ENCODE measurements at places on chromosomes 5 and 9. TPM values are rescaled to one million over a fixed set of nuclear protein-coding genes. Genes with fewer than 3 reads are reported as not detected.

- no peaks in the 10 kb centered on the region for H3K27me3 ChIP-seq
- H3K27ac ChIP-seq = no peak within 1 kb of the TSS
- DNase-seq = peak; percentile 74
- H3K4me1 ChIP-seq = peaks cover 4% of the 10 kb centered on the region
- H3K4me3 ChIP-seq = no peak within 1 kb of the TSS
Observed at GRCh38 chr9:114078021-114078780, at the start of gene AMBP. AMBP (minus strand) TSS chr9:114078300; CDS start chr9:114078209, 91 bp downstream.

DNA sequence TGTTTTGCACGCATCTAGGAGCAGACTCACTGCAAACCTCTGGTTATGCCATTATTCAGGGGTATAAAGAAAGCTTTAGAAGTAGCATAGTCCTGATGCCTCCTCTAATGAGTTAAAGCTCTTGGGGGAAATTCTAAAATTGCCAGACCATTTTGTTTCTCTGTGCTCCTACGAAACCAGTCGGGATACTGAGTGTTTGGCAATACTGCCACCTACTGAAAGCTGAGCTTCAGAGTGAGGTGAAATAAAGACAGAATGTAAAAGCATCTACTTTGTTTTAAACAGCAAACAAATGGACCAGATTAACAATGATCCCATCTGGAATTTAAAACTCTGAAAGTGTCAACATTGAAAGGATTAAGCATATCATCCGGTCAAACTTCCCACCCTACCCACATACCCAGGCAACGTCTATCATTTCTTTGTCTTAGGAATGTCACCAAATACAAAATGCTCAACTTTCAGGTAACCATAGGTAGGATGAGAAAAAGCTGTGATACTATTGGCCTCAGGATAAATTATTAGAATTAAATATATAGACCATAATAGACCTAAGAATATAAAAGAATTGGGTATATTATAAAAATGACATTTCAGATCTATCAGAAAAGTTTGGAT, 77.8 kb upstream of the SHISAL2B start:
- no peaks in the 10 kb centered on the region for H3K4me1 ChIP-seq
- no peak overlapping the region for H3K27ac ChIP-seq
- DNase-seq = peak; percentile 82
- no peak overlapping the region for H3K4me3 ChIP-seq

- no peak for DNase-seq
- H3K36me3 ChIP-seq = no peaks in the 10 kb centered on the region
- no peaks in the 10 kb centered on the region for H3K4me1 ChIP-seq
- no peak overlapping the region for H3K27ac ChIP-seq
- no peaks in the 10 kb centered on the region for H3K27me3 ChIP-seq
Observed at GRCh38 chr9:69637817-69638200, 34.4 kb downstream of the APBA1 start.

- no peaks in the 10 kb centered on the region for H3K36me3 ChIP-seq
- H3K27me3 ChIP-seq = no peaks in the 10 kb centered on the region
- H3K4me1 ChIP-seq = peaks cover 4% of the 10 kb centered on the region
- H3K27ac ChIP-seq = peak overlapping the region; percentile 64
Observed at GRCh38 chr5:172102913-172103626, 85.0 kb downstream of the STK10 start.

GRCh38 chr9:109453210-109453842, 44.8 kb downstream of the PTPN3 start:
- no peak overlapping the region for H3K27ac ChIP-seq
- H3K4me3 ChIP-seq = no peak overlapping the region
- no peaks in the 10 kb centered on the region for H3K27me3 ChIP-seq
- H3K36me3 ChIP-seq = no peaks in the 10 kb centered on the region
- no peak for DNase-seq
- H3K4me1 ChIP-seq = no peaks in the 10 kb centered on the region

- H3K27me3 ChIP-seq = no peaks in the 10 kb centered on the region
- no peak overlapping the region for H3K4me3 ChIP-seq
- peaks cover 14% of the 10 kb centered on the region for H3K4me1 ChIP-seq
Observed at GRCh38 chr9:137084526-137084925, 2.3 kb upstream of the MAN1B1 start.

- H3K36me3 ChIP-seq = no peaks in the 10 kb centered on the region
- no peak overlapping the region for H3K27ac ChIP-seq
- H3K4me3 ChIP-seq = no peak overlapping the region
- DNase-seq = no peak
- H3K4me1 ChIP-seq = no peaks in the 10 kb centered on the region
Observed at GRCh38 chr5:104088876-104089778, 526.5 kb upstream of the NUDT12 start.

- H3K4me1 ChIP-seq = no peaks in the 10 kb centered on the region
- no peak overlapping the region for H3K4me3 ChIP-seq
- DNase-seq = no peak
Observed at GRCh38 chr5:44869928-44870327, 61.2 kb downstream of the MRPS30 start.

GRCh38 chr9:134267881-134268724, 58.2 kb upstream of the RXRA start:
- no peaks in the 10 kb centered on the region for H3K4me1 ChIP-seq
- H3K36me3 ChIP-seq = no peaks in the 10 kb centered on the region
- H3K27me3 ChIP-seq = no peaks in the 10 kb centered on the region
- H3K27ac ChIP-seq = peak overlapping the region; percentile 18
- no peak overlapping the region for H3K4me3 ChIP-seq

DNA sequence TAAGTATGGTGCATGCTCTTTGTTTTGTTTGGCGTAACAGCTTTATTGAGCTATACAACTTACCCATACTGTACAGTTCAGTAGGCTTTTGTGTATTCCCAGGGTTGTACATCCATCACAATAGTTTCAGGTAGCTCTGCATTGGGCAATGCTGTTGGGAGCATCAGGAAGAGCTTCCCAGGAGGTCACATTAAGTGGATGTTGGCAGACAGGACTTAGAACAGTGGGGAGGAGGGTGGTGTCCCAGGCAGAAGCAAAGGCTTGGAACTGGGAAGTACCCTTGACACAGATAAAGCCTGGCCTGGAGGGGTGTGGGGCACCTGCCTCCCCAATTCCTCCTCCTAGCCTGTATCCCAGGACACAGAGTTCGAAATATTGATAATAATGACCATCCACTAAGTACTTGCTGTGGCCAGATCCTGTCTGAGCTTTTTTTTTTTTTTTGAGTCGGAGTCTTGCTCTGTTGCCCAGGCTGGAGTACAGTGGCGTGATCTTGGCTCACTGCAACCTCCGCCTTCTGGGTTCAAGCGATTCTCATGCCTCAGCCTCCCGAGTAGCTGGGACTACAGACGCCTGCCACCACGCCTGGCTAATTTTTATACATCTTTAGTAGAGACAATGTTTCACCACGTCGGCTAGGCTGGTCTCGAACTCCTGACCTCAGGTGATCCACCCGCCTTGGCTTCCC, 1.3 kb downstream of the BBLN start:
- no peak overlapping the region for H3K27ac ChIP-seq
- H3K4me3 ChIP-seq = no peak overlapping the region
- no peak for DNase-seq
- H3K36me3 ChIP-seq = peaks cover 2% of the 10 kb centered on the region
- no peaks in the 10 kb centered on the region for H3K27me3 ChIP-seq
- H3K4me1 ChIP-seq = no peaks in the 10 kb centered on the region

GRCh38 chr5:10680876-10681481, 80.1 kb downstream of the DAP start:
- H3K27me3 ChIP-seq = no peaks in the 10 kb centered on the region
- H3K4me3 ChIP-seq = no peak overlapping the region
- peaks cover 2% of the 10 kb centered on the region for H3K4me1 ChIP-seq
- H3K36me3 ChIP-seq = peaks cover 36% of the 10 kb centered on the region
- no peak overlapping the region for H3K27ac ChIP-seq
- no peak for DNase-seq

DNA sequence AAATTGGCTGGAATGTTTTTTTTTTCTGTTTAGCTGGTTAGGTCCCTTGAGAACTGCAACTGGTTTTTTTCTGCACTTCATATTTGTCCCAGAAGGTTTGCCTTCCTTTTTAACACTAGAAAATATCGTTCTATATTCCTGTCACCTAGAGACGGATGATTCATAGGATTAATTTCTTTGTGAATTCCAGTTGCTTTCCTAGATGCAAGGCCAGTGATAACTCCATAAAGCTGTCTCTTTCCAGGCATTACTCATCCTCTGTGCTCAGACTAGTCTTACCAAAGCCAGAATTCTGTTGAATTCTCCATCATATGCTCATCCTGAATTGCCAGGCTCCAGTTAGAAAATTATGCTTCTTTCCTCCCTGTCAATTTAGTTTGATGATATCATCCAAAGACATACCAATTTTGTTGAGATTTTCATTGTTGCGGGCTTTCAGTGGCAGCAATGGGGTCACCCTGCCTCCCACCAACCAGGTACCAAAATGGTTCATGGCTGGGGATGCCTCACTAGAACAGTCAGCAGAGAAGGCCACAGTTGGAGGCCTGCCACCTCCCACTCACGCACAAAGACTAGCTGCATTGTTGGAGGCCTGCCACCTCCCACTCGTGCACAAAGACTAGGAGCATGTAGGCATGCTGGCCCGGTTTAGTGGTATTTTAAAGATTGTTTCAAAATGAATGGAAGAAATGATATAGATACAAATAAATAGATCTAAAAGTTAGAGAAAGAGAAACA, 8.5 kb downstream of the BAAT start:
- no peaks in the 10 kb centered on the region for H3K36me3 ChIP-seq
- no peak overlapping the region for H3K27ac ChIP-seq
- H3K4me3 ChIP-seq = no peak overlapping the region
- no peak for DNase-seq
- no peaks in the 10 kb centered on the region for H3K27me3 ChIP-seq
- peaks cover 4% of the 10 kb centered on the region for H3K4me1 ChIP-seq

DNA sequence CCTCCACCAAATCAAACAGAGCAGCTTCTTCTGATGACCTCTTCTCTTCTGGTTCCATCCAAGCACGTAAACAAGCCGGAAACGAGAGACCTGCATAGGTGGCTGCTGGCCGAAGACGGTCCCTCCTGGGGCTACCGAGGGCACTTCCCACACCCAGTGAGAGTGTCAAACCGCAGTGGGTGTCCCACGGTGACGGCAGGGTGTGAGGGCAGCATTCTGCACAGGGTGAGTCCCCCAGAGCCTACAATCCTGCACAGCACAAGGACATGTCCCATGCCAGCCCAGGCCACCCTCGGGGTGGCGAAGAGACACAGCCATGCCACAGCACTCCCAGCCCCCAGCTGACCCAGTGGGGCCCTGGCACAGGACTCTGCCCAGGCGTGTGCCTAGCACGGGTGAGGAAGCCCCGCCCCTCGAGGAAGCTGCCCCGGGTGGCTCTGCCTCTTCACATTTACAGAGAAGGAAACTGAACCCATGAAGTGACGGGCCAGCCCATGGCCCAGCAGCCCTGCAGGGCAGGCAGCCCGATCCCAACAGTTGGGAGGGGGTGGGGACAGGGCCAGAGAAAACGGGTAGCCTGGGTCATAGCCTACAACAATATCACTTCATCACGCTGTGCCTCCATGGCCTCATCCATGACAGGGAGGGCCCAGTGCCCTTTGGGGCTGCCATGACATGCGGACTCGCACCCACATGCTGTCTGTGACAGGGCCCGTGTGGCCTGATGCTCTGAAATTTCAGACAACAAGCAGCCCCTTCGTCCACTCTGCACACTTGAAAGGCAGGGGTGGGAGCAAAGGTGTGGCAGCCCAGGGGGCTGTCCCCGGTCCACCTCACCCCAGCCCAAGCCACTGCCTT, 43.2 kb downstream of the SEMA4D start:
- no peak for DNase-seq
- no peaks in the 10 kb centered on the region for H3K27me3 ChIP-seq
- H3K36me3 ChIP-seq = no peaks in the 10 kb centered on the region

DNA sequence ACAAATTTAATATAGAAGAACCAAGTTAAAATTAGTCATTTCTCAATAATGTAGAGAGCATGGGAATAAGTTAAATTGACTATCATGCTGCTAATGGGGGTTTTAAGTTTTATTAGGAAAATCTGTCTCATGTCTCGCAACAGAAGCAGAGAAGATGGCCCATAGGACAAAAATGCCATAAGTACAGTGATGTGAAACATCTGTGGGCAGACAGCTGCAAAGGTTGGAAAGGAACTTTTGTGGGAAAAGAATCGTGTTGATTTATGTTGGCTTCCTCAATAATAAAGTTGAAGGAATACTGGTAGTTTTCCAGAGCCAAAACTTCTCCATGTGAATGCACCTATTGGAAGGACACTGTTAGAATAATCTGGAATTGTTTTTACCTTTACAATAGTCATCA, 44.8 kb downstream of the VCAN start:
- no peaks in the 10 kb centered on the region for H3K27me3 ChIP-seq
- peaks cover 18% of the 10 kb centered on the region for H3K4me1 ChIP-seq
- H3K36me3 ChIP-seq = no peaks in the 10 kb centered on the region
- H3K27ac ChIP-seq = no peak overlapping the region
- peak; percentile 66 for DNase-seq

DNA sequence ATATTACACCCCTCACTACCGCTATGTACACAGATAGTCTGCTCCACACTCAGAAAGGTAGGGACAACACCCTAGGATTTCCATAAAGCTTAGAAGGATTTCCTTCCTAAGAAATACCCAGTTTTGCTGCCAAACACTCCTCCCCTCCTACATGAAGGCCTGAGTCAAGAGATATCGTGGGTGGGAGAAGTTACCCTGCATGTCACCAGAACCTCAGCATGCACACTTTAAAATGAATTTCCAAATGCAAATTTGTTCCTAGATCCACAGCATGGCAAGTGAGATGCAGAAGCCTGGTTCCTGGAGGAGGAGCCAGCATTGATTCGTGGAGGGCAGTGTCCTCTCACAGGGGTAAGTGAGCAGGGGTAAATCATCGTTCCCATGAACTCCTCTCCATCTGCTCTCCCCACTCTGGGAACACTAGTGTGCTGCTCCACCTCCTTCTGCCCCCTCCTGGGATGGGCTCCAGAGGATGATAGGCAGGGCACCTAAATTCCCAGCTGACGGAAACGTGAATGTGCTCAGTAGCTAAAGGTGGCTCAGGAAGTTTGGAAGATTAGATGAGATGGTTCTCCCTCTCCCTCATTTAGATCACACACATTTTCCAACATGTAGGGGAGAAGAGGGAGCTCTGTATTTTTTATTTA, 76.7 kb downstream of the PDE4D start:
- H3K27me3 ChIP-seq = no peaks in the 10 kb centered on the region
- no peaks in the 10 kb centered on the region for H3K36me3 ChIP-seq
- no peak overlapping the region for H3K4me3 ChIP-seq
- H3K27ac ChIP-seq = no peak overlapping the region
- H3K4me1 ChIP-seq = no peaks in the 10 kb centered on the region

DNA sequence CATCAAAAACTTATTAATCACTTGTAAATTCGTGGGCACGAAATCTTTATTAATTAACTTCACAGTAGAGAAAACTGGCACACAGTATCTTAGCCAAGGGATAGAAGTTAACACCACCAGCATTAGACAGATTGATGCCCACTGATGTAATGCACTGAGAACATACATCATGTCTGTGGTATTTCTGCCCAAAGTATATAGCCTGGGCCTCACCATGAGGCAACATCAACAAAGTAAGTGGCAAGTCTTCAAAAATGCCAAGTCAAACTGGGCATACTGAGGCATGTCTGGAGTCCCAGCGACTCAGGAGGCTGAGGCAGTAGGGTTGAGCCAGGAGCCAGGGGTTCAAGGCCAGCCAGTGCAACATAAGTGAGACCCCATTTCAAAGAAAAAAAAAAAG, 79.5 kb downstream of the GLIS3 start:
- DNase-seq = no peak
- H3K27me3 ChIP-seq = no peaks in the 10 kb centered on the region
- H3K4me1 ChIP-seq = peaks cover 13% of the 10 kb centered on the region
- H3K36me3 ChIP-seq = no peaks in the 10 kb centered on the region
- H3K4me3 ChIP-seq = no peak overlapping the region

Gene CNTNAP3B
- 20.8 TPM for total RNA-seq

Gene PCDHB15
- total RNA-seq = 8.0 TPM

Gene PCDHGB7
- 16.6 TPM for total RNA-seq

Gene NIPBL
- 124 TPM for total RNA-seq

Gene LAMC3
- 10.5 TPM for total RNA-seq

Gene ZFP37
- 8.6 TPM for total RNA-seq

Gene EPB41L4B
- total RNA-seq = 14.5 TPM
